ENCODE measurements at places on chromosomes 13 and 19.
A peak's percentile ranks its signal among the peaks of the same experiment; 100 is the strongest.

DNA sequence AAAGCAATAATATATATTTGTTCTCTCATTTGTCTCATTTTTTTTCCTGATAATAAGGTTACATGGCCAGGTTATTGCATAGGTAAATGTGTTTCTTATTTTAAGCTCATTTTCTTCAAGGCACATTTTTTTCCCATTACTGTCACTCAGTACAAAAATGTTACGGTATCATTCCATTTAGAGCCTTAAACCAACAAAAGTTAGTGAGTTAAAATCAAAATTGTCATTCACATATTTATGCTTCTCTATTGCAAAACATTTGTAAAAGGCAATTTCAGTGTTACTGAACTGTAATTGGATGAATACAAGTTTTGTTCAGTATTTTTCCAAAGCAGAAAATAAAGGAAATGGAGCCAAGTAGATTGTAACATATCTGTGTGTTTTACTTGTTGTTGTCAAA lies 117.6 kb upstream of the MAB21L1 start:
- peak; percentile 12 for DNase-seq

DNA sequence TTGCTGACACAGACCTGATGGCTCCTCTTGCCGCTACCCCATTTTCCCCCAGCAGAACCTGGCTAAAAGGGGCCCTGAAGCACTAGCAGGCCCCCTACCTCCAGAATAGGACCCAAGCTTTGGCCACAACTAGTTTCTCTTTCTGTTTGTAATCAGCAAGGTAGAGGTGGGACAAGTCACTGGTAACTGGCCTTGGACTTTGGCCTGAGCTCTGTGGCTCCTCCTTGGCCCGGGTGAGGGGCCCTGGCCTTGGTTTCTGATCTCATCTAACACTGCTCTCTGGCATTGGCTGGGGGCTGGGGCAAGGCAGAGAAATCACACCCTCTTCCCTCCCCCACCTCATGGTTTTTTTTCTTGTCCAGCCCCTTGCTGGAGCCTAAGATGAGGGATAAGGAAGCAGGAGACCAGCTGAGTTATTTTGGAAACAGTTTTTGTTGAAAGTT lies 2.1 kb downstream of the CALM3 start:
- DNase-seq, result no peak

GRCh38 chr13:24683351-24683750 lies 3.1 kb downstream of the ATP12A start:
- DNase-seq, result peak; percentile 7

DNA sequence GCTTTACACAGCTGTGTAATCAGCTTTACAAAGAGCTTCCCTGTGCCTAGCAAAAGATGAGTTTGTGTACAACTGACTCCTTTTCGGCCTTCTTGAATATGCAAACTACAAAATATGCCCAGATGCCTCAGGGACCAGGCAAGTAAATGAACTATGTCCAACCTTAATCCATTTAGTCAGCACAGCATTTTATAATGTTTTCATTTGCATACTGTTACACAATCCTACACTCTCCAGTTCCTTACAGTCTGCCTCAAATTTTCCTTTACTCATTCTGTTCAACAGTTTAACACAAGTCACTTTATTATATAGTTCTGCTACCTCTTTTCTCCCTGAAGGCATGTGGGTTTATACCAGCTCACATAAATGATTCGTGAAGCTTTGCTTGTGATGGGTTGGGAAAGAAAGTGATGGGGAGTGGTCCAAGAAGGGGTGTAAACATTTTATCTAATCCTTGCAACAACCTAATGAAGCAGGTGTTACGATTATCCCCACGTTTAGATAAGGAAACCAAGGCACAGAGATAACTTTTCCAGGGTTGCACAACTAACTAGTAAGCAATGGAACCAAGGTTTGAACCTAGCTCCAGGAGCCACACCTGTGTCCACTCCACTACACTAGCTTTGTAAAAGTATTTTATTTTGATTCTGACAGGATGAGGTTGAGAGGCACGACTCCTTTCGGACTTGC lies 3.3 kb upstream of the USP12 start:
- no peak for DNase-seq

- no peak for DNase-seq
These were observed 8.6 kb downstream of the KCTD15 start for GRCh38 chr19:33805313-33805712.

DNA sequence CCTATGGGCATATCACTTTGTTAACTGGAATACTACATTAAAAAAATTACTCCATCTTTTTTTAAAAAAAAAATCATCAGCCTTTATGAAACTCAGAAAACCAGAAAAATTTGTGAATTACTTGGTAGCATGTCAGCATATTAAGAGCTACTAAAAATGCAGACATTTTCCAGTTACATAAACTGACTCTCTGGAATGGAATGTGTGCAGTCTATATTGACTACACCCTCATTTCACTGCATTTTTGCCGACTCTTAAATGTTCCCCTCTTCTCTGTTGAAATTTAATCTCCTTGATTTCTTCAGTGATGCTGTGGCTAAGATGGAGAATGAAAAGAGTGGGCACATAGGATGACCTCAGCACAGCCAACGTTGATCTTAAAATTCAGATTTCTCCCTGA lies 393.8 kb downstream of the ITGBL1 start:
- DNase-seq, result no peak

GRCh38 chr13:44710576-44710975 lies 134.4 kb upstream of the TSC22D1 start:
- DNase-seq, result no peak

- DNase-seq, result no peak
These were observed 6.1 kb downstream of the SH2D3A start for GRCh38 chr19:6761053-6761676.

DNA sequence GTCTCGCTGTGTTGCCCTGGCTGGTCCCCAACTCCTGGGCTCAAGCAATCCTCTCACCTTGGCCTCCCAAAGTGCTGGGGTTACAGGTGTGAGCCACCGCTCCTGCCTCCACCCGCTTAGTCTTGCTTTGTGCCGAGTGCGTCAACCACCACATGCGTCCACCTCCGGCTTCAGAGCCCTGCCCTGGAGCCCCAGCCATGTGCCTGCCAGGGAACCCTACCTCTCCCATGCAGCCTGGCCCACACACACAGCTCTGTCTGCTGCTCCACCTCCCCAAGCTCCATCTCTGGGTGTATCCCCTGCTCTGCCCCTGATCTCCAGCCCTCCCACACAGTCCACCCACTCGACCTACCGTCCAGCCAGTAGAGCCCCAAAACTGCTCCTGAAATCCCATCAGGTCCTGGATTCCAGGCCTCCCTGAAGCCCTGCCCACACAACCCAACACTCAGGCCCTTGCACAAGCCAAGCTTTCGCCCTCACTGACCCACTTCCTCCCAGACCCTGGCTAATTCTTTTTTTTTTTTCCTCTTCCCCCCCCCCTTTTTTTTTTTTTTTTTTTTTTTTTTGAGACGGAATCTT lies 9.6 kb downstream of the CYP2F1 start:
- DNase-seq, result no peak

GRCh38 chr13:91372911-91373310 lies 25.4 kb downstream of the MIR17HG start:
- DNase-seq, result no peak

Measured in eye (tissue), 1 donor.